Stimulated activated CD4-positive, alpha-beta T cell treated with anti-CD3 and anti-CD28 coated beads, Interleukin-2, amount 100 ng/mL, for 48 hours (primary cell): ENCODE measurements at places on chromosomes 3 and 15.
A peak's percentile ranks its signal among the peaks of the same experiment; 100 is the strongest.

DNA sequence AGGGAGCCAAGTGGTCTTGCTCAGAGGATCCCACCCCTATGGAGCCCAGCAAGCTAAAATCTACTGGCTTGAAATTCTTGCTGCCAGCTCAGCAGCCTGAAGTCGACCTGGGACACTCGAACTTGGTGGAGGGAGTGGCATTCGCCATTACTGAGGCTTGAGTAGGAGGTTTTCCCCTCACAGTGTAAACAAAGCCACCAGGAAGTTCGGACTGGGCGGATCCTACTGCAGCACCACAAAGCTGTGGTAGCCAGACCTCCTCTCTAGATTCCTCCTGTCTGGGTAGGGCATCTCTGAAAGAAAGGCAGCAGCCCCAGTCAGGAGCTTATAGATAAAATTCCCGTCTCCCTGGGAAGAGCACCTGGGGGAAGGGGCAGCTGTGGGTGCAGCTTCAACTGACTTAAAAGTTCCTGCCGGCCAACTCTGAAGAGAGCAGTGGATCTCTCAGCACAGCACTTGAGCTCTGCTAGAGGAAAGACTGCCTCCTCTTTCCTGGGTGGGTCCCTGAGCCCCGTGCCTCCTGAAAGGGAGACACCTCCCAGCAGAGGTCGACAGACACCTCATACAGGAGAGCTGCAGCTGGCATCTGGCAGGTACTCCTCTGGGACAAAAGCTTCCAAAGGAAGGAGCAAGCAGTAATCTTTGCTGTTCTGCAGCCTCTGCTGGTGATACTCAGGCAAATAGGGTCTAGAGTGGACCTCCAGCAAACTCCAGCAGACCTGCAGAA lies 576.3 kb upstream of the NECTIN3 start:
- no peak for DNase-seq

- DNase-seq: no peak
Measured at GRCh38 chr15:65660927-65661326, 39.2 kb downstream of the SLC24A1 start.

- DNase-seq: no peak
Measured at GRCh38 chr3:160170409-160171370, 54.5 kb upstream of the C3orf80 start.

GRCh38 chr3:125324341-125324740 lies 50.8 kb downstream of the ZNF148 start:
- DNase-seq: no peak

GRCh38 chr3:118688396-118688884 lies 346.2 kb downstream of the IGSF11 start:
- DNase-seq: no peak

DNA sequence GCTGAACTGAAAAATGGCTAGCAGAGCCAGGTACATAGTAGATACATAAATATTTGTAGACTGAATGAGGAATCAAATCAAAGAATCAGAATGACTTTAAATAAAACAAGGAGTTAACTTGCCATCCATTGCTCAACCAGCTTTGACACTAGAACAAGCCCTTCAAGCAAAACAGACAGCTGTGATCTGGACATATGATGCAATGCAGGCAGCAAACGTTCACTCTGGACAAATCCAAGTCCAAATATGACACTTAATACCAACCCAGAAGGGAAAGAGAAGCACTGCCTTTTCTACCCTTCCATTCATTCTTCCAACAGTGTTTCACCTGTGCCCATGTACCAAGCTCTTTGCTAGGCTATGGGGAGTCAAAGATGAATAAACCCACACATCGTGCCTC lies 4.5 kb downstream of the THRB start:
- no peak for DNase-seq

GRCh38 chr3:11950576-11950975 lies 53.6 kb upstream of the SYN2 start:
- DNase-seq: no peak

DNA sequence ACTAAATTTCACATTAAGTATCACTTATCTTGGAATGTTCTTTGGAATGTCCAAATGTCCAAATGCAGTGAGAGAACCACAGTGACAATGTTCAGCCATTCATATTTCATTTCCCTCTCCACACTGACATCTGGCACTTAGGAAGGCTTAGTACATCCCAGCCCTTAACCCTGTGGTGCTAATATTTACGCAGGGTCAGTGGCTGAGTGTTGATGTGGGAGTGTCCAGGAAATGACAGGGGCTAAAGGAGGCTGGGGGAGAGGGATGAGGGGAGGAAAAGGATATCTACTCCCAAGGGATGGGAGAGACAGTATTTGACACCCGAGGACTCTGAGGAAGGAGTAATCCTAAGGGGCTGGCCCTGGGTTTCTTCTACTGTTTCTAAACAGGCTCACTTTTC lies 14.1 kb upstream of the CCR4 start:
- DNase-seq: no peak

- DNase-seq: peak; percentile 50
Measured at GRCh38 chr15:58453931-58454793, 22.4 kb downstream of the LIPC start.
